Tracheal epithelial cell (primary cell): ENCODE measurements at places on chromosomes 7 and 10. TPM values are rescaled to one million over a fixed set of nuclear protein-coding genes. Genes with fewer than 3 reads are reported as not detected.

SLC13A1 gene
- total RNA-seq, result not detected in 2 replicates

KAZALD1 gene
- total RNA-seq, result 0.64 and 1.2 TPM in 2 replicates

CCZ1B gene
- total RNA-seq, result 31.1 and 61.0 TPM in 2 replicates

WNT8B gene
- total RNA-seq, result not detected in 2 replicates

PIK3AP1 gene
- total RNA-seq, result 1.1 and 4.1 TPM in 2 replicates

TBXAS1 gene
- 0.21 and 3.9 TPM in 2 replicates for total RNA-seq

TSPAN13 gene
- total RNA-seq, result 21.7 and 32.2 TPM in 2 replicates

VAX1 gene
- not detected in 2 replicates for total RNA-seq

FAM25G gene
- total RNA-seq, result not detected in 2 replicates

PRPS1L1 gene
- not detected in 2 replicates for total RNA-seq
